AG04450 (cell line): ENCODE measurements at places on chromosomes 4 and X.

- DNase-seq, result peak; percentile 7
These were observed 5.0 kb upstream of the SCML1 start for GRCh38 chrX:17732138-17732783.

- no peak for DNase-seq
These were observed 78.0 kb downstream of the NAA11 start for GRCh38 chr4:79247695-79248394.

GRCh38 chr4:41567186-41567585 lies 29.2 kb downstream of the LIMCH1 start:
- no peak for DNase-seq

GRCh38 chrX:10615931-10616774 lies 4.2 kb downstream of the MID1 start:
- no peak for DNase-seq

GRCh38 chrX:154779261-154779660 lies 16.6 kb downstream of the DKC1 start:
- peak; percentile 23 for DNase-seq

DNA sequence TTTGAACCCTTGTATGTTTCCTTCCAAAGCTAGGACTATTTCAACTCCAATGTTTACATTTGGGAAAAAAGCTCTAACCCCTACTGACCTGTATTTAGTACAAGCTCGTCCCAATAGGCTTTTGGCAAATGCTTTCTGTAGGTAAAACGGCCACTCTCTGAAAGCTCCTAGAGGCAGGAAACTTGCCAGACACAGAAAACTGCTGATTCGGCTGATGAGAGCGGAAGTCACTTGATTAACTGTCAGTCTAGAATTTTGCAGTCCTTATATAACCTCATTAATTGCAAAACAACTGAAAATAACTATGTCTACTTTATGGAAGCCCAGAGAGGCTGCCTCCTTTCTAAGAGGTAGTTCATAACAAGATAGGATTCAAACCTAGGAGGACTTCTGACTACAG lies 108.1 kb downstream of the TSPAN7 start:
- no peak for DNase-seq

DNA sequence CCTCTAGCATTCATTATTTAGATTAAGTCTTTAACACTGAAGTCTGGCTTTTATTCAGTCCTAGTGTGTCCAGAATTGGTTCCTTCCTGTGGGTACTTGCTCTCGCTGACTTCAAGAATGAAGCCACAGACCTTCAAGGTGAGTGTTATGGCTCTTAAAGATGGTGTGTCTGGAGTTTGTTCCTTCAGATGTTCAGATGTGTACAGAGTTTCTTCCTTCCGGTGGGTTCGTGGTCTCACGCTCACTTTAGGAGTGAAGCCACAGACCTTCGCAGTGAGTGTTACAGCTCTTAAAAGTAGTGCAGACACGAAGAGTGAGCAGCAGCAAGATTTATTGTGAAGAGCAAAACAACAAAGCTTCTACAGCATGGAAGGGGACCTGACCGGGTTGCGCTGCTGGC lies 860.6 kb downstream of the STIM2 start:
- no peak for DNase-seq

DNA sequence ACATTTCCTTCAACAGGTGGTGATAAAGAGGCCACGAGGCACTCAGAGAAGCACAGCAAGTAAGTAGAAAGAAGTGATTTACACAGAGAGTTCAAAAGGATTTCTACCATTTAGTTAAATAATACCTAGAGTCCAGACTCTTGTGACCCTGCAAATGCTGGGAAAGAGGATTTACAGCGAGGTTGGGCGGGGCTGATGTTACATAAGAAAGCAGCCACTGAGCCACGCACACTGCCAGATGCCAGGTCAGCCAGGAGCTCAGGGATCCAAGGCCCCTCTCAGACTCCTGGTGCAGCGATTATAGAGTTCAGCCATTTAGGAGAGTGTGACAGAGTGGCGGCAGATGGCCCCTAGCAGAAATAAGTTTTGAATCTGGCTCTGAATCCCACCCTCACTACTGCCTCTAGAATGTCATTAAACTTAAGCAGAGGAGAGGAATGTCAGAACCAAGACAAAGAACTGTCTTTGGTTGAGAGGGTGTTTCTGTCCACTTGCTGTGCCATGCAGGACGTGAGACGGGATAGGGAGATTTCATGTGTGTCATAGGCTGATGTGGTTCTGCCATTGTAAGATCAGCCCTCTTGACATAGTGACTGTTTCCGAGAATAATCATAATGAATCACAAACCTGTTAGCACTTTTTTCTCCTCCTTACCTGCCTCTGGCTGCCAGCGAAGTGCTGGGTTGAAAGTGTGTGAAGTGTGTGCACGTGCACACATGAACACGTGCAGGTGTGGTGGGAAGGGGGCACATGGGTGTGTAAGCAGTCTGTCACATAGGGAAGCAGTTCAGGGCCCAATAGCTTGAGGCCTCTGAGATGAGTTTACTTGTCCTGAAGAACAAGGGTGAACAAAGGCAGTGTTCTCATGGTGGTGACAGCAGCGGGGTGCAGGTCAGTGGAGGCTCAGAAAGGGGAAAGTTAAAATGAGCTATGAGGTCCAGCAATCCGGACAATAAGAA lies 50.1 kb downstream of the MFAP3L start:
- no peak for DNase-seq

GRCh38 chrX:80550722-80551121 lies 130.5 kb downstream of the TENT5D start:
- no peak for DNase-seq
